ENCODE measurements at places on chromosomes 11 and 22. TPM values are rescaled to one million over a fixed set of nuclear protein-coding genes. Genes with fewer than 3 reads are reported as not detected.

The PLA2G3 gene
- 2.6 TPM for total RNA-seq

The NUMA1 gene
- 238 TPM for total RNA-seq

The DKK3 gene
- 66.3 TPM for total RNA-seq

The MOB2 gene
- total RNA-seq: 33.3 TPM

The PCSK7 gene
- total RNA-seq: 59.4 TPM

DNA sequence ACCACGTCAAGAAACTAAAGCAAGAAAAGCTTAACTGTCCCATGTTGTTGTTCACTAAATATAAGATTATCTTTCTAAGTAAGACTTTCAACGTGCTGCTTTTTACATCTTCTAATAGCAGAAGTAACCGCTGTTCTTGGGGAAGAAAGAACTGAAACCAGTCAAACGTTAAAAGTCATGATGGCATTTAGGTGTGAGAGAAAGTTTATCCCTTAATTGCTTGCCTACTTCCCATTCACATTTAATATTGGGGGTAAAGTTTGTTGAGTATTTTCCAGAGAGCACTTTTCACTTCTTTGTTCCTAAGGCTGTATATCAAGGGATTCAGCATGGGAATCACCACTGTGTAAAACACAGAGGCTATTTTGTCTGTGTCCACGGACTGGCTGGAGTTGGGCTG, 970 bp downstream of the OR5B21 start:
- H3K27ac ChIP-seq: no peak overlapping the region
- DNase-seq: no peak
- H3K4me3 ChIP-seq: no peak overlapping the region
- H3K4me1 ChIP-seq: peaks cover 4% of the 10 kb centered on the region
- no peaks in the 10 kb centered on the region for H3K27me3 ChIP-seq
- H3K36me3 ChIP-seq: no peaks in the 10 kb centered on the region

DNA sequence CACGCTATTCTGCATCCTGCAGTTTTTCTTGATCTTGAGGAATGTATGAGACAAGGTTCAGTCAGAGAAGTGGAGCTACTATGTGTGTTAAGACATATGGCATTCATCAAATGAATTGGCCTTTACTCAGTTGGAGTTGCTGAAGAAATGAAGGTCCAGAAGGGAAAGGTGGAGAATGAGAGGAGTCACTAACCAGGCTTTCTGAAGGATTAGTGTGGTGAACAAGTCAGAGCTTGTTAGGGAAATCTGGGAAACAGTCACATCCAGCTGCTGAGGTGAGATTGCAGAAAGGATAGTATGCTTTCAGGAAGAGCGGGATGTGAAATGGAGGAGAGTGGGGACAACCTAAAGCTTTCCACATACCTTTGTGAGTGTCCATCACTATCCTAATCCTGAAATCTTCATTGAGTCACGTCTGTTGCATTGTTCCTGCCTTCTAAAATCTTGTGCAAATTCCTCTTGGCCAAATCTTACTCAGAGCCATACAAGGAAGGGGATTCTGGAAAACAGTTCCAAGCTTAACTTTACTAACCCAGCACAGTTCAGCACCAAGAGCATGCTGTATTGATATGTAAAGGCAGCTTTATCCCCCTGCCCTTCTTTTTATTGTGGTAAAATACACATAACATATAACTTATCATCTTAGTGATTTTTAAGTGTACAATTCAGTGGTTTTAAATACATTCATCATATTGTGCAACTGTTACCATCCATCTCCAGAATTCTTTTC, 11.4 kb upstream of the PITPNB start:
- no peak overlapping the region for H3K27ac ChIP-seq
- H3K4me1 ChIP-seq: peaks cover 5% of the 10 kb centered on the region
- DNase-seq: no peak
- no peaks in the 10 kb centered on the region for H3K27me3 ChIP-seq
- peaks cover 2% of the 10 kb centered on the region for H3K36me3 ChIP-seq
- H3K4me3 ChIP-seq: no peak overlapping the region

- peaks cover 68% of the 10 kb centered on the region for H3K27me3 ChIP-seq
- H3K4me1 ChIP-seq: peaks cover 6% of the 10 kb centered on the region
- H3K4me3 ChIP-seq: no peak overlapping the region
- no peaks in the 10 kb centered on the region for H3K36me3 ChIP-seq
These were observed 11.8 kb downstream of the TBX1 start for GRCh38 chr22:19772422-19772672.

DNA sequence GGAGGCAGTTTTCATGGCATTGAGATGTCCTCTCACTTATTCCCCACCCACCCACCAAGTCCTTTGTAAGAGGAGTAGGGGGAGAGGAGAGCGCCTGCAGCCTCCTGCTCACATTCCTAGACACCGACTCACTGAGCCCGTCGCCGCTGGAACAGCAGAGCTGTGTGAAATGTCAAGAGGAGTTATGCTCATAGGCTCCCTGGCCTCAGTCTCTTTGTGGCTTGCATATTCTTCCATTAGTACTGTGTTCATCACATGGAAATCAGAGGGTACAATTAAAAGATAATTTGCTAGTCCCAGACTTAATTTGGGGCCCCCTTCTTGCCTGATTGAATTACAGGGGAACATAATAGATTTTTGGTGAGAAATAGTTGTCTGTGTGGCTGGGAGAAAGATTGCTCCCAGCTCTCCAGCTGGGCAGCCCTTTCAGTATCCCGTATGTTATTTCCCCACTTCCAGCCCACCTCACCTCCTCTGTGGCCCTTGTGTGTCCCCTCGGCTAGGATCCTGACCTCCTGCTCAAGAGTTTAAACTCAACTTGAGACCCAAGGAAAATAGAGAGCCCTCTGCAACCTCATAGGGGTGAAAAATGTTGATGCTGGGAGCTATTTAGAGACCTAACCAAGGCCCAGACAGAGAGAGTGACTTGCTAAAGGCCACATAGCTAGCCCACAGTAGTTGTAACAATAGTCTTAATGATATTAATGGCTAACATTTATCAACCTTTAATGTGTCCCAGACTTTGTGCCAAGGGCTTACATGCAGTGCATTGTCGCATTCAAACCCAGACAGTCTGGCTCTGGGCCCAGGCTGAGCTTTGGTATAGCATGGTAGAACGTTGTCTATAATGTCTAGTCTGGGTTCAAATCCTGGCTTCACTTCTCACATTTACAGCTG, 32.2 kb downstream of the LIMK2 start:
- H3K4me3 ChIP-seq: no peak overlapping the region
- peak overlapping the region; percentile 84 for H3K27ac ChIP-seq
- no peak for DNase-seq
- no peaks in the 10 kb centered on the region for H3K27me3 ChIP-seq
- peaks cover 18% of the 10 kb centered on the region for H3K4me1 ChIP-seq

DNA sequence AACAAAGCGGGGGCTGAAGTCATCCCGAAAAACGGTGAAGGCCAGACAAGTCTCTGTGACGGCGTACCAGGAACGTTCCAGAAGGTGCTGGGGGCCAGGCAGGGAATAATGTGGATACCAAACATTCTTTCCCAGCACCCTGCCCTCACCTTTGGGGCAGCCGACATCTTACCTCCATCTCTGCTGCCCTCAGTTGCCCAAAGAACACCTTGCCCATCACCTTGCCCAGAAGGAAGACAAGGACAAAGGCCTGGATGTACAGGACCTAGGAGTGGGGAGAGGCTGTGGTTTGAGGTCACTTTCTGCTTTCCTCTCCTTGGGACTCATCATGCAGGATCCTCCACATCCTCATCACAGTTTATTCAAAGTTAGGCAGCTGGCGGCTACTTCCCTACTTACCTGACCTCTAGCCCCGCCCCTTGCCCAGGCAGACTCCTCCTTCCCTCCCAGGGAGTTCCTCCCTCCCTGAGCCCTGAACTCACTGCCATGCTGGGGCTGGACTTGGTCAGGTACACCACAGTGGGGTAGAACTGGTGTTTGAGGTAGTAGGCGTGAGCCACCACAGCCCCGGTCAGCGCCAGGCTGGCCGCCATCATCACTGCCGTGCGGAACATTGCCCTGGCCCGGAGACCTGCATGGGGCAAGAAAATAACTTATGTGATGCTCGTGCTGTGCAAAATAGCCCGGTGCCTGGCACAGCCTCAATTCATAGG, 1.2 kb downstream of the SYVN1 start:
- H3K27me3 ChIP-seq: no peaks in the 10 kb centered on the region
- H3K36me3 ChIP-seq: peaks cover 4% of the 10 kb centered on the region
- H3K4me1 ChIP-seq: peaks cover 20% of the 10 kb centered on the region
- H3K27ac ChIP-seq: peak overlapping the region; percentile 100
- peak overlapping the region; percentile 98 for H3K4me3 ChIP-seq
- no peak for DNase-seq

GRCh38 chr11:85301895-85302678, 325.1 kb downstream of the DLG2 start:
- DNase-seq: no peak
- no peak overlapping the region for H3K27ac ChIP-seq
- H3K36me3 ChIP-seq: no peaks in the 10 kb centered on the region

DNA sequence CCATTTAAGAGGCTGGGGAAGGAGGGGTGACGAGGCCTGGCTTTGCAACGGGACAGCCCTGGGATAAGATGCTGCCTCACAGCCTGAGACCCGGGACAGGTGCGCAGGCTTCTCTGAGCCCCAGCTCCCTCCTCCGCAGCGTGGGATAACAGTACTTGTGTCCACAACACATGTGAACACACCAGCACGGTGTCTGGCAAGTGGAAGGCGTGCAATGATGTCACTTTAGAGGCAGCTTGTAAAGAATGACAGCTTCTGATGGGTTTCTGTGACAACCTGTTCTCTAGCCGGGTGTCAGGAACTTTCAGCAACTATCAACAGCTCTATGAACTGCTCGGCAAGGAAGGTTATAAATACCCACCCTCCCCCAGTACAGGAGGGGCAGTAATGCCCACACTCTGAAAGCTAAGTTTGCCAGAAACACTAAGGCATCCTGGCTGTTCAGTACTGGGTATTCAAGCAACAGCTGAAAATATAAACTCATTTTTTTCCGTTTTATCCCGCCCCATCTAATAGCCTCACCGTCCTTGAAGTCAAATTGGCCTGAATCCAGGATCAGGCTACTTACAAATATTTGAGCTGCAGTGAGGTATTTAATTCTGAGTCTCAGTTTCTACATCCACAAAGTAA, 59.7 kb downstream of the MYH9 start:
- no peaks in the 10 kb centered on the region for H3K27me3 ChIP-seq
- H3K36me3 ChIP-seq: peaks cover 31% of the 10 kb centered on the region
- DNase-seq: no peak
- H3K4me3 ChIP-seq: no peak overlapping the region
- H3K4me1 ChIP-seq: peaks cover 38% of the 10 kb centered on the region

- H3K4me1 ChIP-seq: peaks cover 12% of the 10 kb centered on the region
- DNase-seq: no peak
- no peak overlapping the region for H3K27ac ChIP-seq
- no peak overlapping the region for H3K4me3 ChIP-seq
These were observed 6.8 kb upstream of the LIF start for GRCh38 chr22:30253205-30253852.

DNA sequence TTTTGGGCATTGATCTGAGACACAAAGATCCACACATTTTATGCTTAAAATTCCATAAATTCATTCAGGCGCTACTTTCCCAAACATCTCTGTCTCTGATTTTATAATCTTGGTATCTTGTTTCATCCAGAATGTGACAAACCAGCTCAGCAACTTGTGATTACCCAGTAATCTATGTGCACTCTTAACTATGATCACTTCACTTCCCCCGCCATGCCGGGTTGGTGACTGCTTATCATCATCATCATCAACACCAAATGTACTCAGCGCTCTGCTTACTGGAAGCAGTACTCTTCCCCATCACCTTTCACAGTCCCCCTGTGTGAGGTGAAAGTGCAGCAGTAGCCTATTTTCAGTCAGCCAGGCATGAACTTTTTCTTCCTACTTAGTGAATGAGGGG, 15.2 kb upstream of the MMP7 start:
- no peaks in the 10 kb centered on the region for H3K27me3 ChIP-seq
- no peaks in the 10 kb centered on the region for H3K36me3 ChIP-seq
- no peak overlapping the region for H3K4me3 ChIP-seq
- no peak overlapping the region for H3K27ac ChIP-seq
- no peak for DNase-seq

DNA sequence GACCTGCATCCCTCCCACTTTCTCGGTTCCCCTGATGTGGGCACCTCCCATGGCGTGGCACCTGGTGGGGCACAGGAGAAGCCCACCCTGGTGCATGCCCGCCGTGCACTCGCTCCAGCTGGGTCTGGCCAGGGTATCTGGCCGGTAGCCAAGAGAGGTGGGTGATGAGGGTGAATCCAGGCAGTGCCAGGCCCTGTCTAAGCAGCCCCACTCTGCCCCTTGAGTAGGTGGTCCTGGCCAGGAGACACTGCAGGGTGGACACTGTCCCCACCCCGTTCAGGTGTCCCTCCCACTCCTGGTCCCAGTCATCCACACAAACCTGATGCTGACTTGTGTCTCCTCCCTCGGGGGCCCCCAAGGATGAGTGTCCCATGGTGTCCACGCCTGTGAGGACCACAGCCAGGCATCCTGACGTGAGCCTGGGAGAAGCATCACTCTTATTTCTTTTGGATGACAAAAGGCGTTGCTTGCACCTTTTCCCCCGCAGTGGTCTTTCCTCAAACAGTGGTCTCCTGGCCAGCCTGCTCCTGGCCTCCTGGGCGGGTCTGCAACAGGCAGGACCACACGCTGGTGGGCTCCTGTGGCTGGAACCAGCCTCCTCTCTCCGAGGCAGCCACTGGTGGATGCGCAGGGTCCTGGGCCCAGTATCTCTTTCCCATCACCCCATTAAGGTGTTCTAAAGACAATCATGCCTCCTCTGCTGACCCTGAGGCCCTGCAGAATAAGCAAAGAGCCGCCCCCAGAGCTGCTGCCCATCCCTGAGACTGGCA, 922.3 kb downstream of the BRD1 start:
- H3K27ac ChIP-seq: no peak overlapping the region
- no peaks in the 10 kb centered on the region for H3K36me3 ChIP-seq
- no peak for DNase-seq
- no peak overlapping the region for H3K4me3 ChIP-seq
- no peaks in the 10 kb centered on the region for H3K4me1 ChIP-seq

- H3K27me3 ChIP-seq: no peaks in the 10 kb centered on the region
- H3K4me1 ChIP-seq: peaks cover 13% of the 10 kb centered on the region
These were observed 129.7 kb downstream of the ARHGAP42 start for GRCh38 chr11:100816823-100817222.

DNA sequence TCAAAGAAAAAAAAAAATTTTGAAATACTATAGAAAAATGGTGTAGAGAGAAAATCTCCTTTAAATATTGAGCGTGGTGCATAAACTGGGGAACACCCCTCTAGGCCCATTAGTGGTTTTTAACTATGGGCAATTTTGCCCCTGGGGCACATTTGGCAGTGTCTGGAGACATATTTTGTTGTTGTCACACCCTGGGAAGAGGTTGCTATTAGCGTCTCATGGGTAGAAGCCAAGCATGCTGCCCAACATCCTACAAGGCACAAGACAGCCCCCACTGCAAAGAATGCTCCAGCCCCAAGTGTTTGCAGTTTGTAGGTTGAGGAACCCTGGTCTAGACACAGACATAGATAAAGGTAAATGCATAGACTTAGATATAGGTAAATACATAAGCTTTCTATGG, 92.6 kb downstream of the KIAA1671 start:
- no peak for DNase-seq
- H3K27ac ChIP-seq: no peak overlapping the region
- no peaks in the 10 kb centered on the region for H3K4me1 ChIP-seq
- no peak overlapping the region for H3K4me3 ChIP-seq
- no peaks in the 10 kb centered on the region for H3K27me3 ChIP-seq
